Stimulated activated CD8-positive, alpha-beta memory T cell treated with anti-CD3 and anti-CD28 coated beads, Interleukin-15, amount 100 ng/mL, for 4 hours (primary cell): ENCODE measurements at places on chromosomes 2 and 18.

DNA sequence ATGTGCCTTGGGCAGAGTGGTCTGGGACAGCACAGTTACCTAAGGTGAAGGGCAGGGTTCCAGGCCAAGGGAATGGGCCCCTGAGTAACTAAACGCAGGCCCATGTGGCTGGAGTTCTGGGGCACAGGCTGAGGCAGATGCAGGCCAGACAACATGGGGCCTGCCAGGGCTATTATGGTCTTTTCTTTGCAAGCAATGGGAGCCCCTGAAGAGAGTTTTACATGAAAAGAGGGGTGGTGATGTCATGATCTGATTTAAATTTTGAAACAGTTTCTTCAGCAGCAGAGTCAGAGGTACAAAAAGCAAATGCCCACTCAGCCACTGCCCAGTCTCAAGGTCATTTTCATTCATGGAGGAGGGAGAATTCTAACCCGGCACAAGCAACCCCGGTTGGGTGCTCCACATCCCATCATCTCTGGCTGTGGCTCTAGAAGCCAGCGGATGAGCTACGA lies 5.6 kb downstream of the CHST10 start:
- no peak for DNase-seq

DNA sequence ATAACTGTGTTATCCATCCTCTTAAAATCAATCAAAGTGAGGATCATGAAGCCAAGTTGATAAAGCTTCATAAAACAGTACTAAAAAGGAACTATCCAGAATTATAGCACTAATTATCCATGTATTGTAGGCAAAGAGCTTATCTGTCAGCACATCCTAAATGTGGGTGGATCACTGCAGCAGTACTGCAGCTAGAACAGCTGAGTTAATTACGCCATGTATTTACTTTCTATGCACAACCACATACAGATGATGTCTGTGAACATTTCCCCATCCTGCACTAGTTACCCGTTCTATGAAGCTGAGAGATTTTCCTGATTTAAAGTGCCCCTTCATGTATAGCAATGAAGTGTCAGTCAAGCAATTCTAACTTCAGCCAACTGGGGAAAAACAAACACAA lies 96.6 kb downstream of the RAPH1 start:
- no peak for DNase-seq

- no peak for DNase-seq
Measured at GRCh38 chr18:79197531-79197930, 128.3 kb downstream of the ATP9B start.

GRCh38 chr2:172376505-172377125 lies 50.8 kb upstream of the ITGA6 start:
- DNase-seq = no peak

DNA sequence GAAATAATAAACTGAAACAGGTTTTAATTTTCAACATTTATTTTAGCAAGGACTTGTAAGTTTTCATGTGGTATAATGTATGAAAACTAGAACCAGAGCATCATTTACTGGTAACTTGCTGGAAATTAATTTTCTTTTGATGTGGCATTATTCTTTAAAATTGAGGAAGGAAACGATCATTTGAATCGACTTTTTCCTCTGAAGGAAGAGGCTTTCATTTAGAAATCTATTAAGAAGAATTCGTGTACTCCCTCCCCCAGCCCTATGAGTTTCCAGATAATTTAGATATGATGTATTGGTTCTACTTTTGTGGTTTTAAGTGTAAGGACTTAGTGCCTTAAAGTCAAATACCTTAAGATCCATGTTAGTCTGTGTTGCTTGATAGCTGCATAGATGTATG lies 2.5 kb downstream of the BABAM2 start:
- DNase-seq = no peak

GRCh38 chr18:21463718-21464117 lies 136.8 kb downstream of the ESCO1 start:
- no peak for DNase-seq

GRCh38 chr2:39399570-39399969 lies 37.5 kb downstream of the MAP4K3 start:
- no peak for DNase-seq

- no peak for DNase-seq
Measured at GRCh38 chr2:75553935-75554531, 6.7 kb downstream of the EVA1A start.

DNA sequence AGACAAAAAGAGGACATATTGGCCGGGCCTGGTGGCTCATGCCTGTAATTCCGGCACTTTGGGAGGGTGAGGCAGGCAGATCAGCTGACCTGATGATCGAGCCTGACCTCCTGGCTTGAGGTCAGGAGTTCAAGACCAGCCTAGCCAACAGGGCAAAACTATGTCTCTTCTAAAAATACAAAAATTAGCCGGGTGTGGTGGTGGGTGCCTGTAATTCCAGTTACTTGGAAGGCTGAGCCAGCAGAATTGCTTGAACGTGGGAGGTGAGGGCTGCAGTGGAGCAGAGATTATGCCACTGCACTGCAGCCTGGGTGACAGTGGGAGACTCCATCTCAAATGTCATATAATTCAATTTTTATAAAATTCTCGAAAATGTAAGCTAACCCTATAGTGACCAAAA lies 84.5 kb downstream of the SEMA4F start:
- no peak for DNase-seq

- DNase-seq = no peak
Measured at GRCh38 chr2:232534940-232535651, 4.4 kb upstream of the CHRNG start.

DNA sequence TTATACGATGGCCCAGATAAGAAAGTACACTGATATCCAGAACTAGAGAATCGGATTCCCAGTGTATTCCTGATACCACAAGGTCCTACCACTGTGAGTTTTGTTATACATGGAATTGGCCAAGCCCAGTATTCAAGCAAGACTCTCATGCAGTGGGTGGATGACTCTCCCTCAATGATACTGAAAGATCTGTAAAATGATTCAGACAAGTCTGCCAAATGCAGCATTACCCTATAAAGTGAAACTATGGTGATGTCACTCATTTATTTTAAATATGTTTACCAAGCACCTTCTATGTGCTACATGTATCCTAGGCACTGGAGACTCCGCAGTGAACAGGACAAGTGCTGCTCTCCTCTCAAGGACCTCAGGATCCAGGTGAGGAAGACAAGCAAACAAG lies 22.6 kb downstream of the MYO5B start:
- DNase-seq = no peak

DNA sequence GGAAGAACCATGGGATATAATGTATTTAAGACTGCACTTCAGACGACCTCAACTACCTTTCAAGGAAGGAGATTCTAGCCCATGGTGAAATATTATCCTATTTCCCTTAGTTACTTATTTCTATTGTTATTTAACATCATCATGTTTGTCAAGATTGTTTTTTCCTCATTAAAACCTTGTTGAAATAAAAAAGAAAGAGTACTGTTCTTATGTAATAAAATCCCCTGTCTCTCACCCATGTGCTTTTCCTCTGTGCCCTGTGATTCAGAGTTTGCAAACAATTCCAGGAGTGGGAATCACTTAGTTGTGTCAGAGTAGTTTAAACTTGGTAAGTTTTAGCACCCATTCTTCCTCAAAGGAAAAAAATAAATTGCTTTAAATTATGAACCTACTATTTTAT lies 43.6 kb downstream of the ERBB4 start:
- no peak for DNase-seq

DNA sequence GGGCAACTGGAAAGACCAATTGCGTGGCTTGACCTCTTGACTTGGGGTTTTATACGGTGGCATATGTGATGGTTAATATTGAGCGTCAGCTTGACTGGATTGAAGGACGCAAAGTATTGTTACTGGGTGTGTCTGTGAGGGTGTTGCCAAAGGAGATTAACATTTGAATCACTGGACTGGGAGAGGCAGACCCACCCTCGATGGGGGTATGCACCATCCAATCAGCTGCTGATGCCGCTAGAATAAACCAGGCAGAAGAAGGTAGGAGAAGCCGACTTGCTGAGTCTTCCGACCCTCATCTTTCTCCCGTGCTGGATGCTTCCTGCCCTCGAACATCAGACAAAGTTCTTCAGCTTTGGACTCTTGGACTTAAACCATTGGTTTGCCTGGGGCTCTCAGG lies 34.2 kb upstream of the YPEL5 start:
- DNase-seq = no peak

DNA sequence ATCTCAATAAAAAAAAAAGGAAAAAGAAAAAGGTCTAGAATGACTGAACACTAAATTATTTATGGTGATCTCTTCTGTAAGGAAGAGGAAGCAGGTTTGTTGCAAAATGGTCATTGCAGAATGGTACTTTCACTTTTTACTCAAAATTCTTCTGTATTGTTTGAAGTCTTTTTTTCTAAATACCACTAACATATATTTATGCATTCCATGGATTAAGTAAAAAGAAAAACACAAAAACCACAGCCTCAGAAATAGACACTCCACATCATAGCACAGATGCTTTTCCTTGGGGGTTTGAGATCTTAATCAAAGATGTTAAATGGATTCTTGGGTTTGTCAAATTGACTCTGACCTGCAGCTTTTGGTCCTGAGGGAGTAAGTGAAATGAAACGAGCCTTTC lies 47.4 kb downstream of the RHOB start:
- no peak for DNase-seq

- no peak for DNase-seq
Measured at GRCh38 chr2:237198164-237198855, 112.6 kb downstream of the COPS8 start.

DNA sequence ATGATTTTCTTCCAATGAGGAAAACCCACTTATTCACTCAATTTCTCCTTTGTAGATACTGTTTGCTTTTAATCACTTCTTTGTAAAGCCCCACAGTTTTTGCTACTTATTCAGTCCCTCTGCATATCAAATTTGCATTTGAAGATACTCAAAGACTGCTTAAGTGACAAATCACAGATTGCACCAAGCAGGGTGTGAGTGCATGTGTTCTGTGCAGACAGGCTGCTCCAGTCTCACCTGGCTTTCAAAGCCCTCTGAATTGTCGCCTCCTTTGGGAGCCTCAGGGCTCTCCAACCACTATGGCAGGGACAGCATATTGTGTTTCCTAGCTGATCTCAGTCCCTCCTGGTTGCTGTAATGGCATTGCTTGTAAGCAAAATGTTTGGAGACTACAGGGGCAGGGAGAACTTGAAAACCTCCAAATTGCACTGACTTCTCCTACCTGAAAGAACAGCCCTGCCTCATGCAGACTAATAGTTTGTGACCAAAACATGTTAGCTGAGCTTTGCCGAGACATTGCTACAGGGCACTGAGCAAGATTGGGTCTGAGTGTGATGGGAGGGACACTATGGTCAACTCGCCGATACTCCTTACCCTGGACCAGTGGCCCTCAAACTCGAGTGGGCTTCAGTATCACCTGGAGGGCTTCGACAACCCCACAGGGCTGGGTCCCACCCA lies 96.8 kb downstream of the POLE4 start:
- no peak for DNase-seq
